Liver (tissue), 10 donors: ENCODE measurements at places on chromosomes 5 and 9.
A peak's percentile ranks its signal among the peaks of the same experiment; 100 is the strongest.

DNA sequence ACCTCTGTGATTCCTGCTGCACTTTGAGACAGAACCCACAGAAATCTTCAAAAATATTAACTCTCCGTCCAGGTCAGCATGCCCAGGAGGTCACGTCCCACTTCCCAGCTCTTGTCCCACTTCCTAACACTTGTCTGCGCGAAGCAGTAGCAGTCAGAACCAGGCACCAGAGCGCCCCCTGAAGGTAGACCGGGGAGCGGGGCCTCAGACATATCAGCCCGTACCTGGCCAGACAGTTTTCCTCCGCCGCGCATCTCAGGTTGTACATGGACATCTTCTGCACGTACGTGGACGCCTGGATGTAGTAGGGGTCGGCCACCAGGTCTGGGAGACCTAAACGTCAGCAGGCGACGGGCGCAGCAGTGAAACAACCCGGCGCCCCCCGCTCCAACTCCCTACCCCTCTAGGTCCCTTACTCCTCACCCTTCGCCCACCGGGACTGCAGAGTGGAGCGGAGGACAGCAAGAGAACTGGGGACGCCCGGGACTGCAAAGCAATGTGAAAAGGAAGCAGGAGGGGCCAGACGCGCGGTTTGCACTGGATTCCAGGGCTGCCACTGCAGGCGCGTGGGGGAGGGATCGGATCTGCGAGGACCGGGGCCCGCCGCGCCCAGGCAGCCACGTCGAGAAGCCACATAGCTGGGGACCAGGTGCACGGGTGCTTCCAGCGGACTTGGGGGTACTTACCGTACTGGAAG is 1.2 kb downstream of the LOX start:
- no peaks in the 10 kb centered on the region for H3K36me3 ChIP-seq
- no peak overlapping the region for H3K27ac ChIP-seq
- no peaks in the 10 kb centered on the region for H3K27me3 ChIP-seq
- peaks cover 16% of the 10 kb centered on the region for H3K4me1 ChIP-seq

DNA sequence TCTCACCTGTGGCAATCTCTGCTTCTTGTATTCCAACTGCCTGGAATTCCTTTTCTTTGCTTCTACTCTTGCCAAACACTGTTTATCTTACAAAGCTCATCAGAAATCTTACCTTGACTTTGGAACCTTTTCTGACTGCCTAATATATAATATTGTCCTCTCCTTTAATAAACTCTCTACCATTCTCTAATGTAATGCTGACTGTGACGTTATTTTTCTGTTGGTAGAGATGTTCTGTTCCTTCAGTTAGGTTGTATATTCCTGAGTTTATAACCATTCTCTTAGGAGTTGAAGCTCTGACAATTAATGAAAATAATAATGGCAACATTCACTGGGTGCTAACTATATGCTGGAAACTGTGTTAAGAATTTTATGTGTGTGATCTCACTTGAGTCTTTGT is 188.8 kb upstream of the ATP10B start:
- H3K4me1 ChIP-seq = no peaks in the 10 kb centered on the region
- no peak for DNase-seq
- H3K36me3 ChIP-seq = no peaks in the 10 kb centered on the region
- no peak overlapping the region for H3K4me3 ChIP-seq
- no peaks in the 10 kb centered on the region for H3K27me3 ChIP-seq
- no peak overlapping the region for H3K27ac ChIP-seq

DNA sequence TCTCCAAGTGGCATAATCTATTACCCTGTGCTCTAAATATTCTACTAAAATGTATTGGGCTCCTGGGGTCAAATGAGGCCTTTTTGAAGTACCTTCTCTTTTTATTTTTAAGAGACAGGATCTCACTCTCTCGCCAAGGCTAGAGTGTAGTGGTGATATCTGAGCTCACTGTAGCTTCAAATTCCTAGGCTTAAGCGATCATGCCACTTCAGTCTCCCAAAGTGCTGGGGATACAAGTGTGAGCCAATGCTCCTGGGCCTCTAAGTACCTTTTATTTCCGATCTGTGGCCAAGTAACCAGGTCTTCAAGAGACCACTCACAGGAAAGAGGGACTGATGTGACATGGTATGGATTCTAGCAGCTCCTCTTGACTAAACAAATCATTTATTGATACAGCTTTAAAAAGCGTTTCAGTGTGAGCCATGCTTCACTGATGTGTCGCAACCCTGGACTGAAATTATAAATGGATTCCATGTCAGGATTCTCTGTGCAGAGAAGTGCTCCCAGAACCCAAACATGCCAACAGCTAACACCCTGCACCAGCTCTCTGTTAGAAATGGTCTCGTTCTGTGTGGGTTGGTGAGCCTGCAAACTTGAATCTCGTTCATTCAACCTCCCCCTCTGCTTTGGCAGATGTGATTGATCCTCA is 477.8 kb downstream of the HINT1 start:
- H3K36me3 ChIP-seq = no peaks in the 10 kb centered on the region
- DNase-seq = no peak
- no peak overlapping the region for H3K4me3 ChIP-seq
- H3K27me3 ChIP-seq = no peaks in the 10 kb centered on the region

DNA sequence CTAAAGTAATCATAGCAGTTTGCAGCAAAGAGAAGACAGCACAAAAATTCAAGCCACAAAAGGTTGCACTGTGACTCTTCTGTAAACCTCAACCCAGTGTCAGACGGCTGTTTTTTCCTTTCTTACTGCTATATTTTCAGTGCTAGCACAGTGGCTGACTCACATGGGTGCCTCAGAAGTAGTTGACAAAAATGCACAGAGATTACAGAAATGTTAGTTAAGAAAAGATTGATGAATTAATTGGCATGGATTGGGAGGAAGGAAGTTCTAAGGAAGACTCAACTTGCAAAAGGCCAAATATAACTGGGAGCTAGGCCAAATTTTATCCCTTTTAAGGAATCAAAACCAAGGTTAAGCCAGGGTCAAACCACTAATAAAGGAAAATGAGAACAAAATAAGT is 43.7 kb upstream of the ITGA1 start:
- H3K4me3 ChIP-seq = no peak overlapping the region
- no peaks in the 10 kb centered on the region for H3K27me3 ChIP-seq
- H3K4me1 ChIP-seq = no peaks in the 10 kb centered on the region
- H3K36me3 ChIP-seq = no peaks in the 10 kb centered on the region
- no peak for DNase-seq
- no peak overlapping the region for H3K27ac ChIP-seq

DNA sequence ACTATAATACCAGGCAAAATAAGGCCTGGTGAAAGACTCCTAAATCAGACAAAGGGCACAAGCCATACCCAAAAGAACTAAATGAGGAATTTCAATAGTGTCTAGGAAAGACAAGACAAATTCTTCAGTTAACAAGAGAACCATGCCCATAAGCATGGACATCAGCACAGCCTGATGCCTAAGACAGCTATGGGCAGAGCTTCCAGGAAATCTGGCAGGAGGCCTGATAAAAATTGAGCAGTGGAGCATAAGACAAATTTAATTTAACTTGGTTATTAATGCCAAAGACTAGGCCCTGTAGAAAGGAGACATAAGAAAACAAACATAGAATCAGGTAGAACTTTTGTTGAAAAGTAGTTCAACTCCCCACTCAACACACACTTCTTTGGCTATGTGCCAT is 17.3 kb downstream of the KLHL3 start:
- H3K4me3 ChIP-seq = no peak overlapping the region
- no peak for DNase-seq
- no peak overlapping the region for H3K27ac ChIP-seq
- H3K27me3 ChIP-seq = no peaks in the 10 kb centered on the region
- H3K4me1 ChIP-seq = no peaks in the 10 kb centered on the region

DNA sequence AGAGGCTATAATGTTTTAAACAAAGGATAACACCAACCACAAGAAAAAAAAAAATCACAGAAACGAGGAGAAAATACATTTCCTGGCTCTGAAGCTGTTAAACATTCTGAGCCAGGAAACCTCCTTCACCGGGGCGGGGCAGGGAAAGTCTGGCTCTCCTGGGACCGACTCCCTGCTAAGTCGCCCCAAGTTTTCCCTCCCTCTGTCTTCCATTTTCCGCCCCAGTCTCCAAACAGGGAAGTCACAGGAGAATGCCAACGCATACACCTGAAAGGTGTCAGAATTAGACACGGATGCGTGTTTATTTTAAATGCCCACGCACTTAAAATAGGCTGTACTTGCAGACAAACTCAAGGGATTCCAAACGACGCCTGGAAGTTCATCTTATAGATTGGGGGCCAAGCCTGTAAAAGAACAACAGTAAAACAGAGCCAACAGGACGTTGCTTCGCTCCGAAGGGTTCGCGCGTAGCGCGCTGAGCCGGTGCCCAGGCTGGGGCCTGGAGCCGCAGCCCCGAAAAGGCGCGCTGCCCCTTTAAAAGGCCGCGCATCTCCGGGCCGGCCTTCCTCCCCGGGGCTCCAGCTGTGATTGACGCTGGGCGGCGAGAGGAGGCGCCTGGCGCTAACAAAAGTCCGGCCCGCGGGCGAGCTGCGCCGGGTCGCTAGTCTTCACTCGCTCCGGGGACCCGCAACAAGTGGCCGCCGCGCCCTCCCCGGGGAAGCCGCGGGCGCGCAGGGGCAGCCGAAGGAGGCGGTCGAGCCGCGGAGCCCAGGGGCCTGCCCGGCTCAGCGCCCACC is at the start of gene FBXL7:
Gene FBXL7 (plus strand): TSS at position 653 of the 797 bp plus-strand sequence.
- no peaks in the 10 kb centered on the region for H3K36me3 ChIP-seq
- H3K27me3 ChIP-seq = peaks cover 2% of the 10 kb centered on the region
- peak; percentile 57 for DNase-seq
- peak within 1 kb of the TSS; percentile 61 for H3K27ac ChIP-seq
- H3K4me1 ChIP-seq = peaks cover 11% of the 10 kb centered on the region
- H3K4me3 ChIP-seq = peak within 1 kb of the TSS; percentile 76
